ENCODE measurements at places on chromosomes 3 and 15.
A peak's percentile ranks its signal among the peaks of the same experiment; 100 is the strongest.

DNA sequence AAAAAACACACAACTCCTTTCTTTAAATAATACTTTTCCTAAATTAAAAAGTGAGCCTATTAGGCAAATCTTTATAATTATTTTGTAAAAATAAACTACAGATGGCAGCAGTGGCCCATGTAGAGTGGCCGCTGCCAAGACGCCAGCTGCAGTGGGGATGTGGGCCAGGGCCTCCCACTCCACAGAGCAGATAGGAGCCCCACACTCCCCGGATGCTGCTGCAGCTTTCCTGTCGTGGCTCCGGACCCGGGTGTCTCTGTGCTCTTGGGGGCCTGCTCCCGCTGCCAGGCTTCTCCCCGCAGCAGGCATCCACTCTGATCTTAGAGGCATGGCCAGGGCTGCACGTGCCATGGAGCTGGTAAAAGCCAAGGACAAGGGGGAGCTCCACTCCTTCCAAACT lies 67.5 kb downstream of the PROS1 start:
- no peak for DNase-seq

- no peak for DNase-seq
Measured at GRCh38 chr3:135246027-135246426, 451.0 kb downstream of the EPHB1 start.

- peak; percentile 80 for DNase-seq
Measured at GRCh38 chr15:50145451-50145872, 26.4 kb upstream of the ATP8B4 start.

- DNase-seq = no peak
Measured at GRCh38 chr3:64058566-64058965, 35.3 kb upstream of the PSMD6 start.

- peak; percentile 11 for DNase-seq
Measured at GRCh38 chr15:37135225-37135624, 34.9 kb upstream of the MEIS2 start.

GRCh38 chr3:114686621-114687020 lies 392.8 kb downstream of the TIGIT start:
- DNase-seq = peak; percentile 31

GRCh38 chr3:194032828-194033435 lies 103.0 kb upstream of the HES1 start:
- no peak for DNase-seq

GRCh38 chr3:132818251-132818650 lies 96.0 kb upstream of the NPHP3 start:
- DNase-seq = no peak

GRCh38 chr3:61892891-61893290 lies 331.5 kb downstream of the PTPRG start:
- DNase-seq = no peak

DNA sequence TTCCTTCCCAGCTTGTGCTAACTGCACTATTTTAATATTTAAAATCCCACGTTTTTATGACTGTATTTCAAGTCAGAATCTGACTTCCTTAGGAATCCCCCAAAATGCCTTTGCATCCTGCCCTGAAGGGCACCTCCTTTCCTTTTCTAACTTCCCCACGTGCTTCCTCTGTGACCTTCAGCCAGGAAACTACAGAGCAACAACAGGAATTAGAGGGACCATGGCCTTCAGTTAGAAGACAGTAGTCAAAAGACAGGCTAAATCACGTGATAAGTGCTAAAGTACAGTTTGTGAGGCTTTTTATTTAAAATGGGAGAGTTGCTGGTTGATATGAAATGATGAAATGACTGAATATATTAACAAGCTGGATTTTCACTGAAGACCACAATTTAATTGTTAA lies 11.8 kb upstream of the ABHD10 start:
- DNase-seq = no peak

DNA sequence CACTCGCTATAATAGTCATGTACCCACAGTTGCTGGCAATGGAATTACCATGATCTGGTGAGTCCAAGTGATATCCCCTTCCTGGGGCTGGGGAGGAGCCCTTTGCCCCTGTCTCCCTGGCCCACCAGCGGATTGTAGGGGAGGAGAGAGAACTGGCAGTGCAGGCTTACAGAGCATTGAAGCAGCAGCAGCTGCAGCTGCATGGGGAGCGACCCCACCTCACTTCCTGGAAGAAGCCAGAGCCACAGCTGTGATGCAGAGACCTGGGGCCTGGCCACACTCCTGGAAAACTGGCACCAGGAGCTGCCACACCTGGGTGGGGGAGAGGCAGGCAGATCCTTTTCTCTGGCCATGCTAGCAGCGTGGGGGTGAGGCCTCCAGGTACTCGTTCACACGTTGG lies 300.1 kb upstream of the PROK2 start:
- DNase-seq = no peak

- no peak for DNase-seq
Measured at GRCh38 chr15:75178171-75178937, 23.3 kb upstream of the C15orf39 start.

DNA sequence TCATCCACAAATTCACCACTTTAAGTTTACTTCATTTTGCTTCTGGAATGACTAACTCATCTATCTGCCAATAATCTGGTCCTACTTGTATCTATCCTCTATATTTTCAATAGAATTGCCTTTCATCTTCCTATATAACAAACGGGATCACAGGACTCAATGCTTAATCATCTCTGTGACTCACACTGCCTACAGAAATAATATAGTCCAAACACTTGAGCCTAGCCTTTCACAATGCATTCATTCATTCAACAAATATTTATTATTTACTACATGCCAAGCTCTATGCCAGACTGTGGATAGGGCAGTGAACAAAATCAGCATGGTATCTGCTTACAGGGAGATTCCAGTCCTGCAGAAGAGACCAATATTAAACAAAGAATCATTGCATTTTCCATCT lies 16.6 kb upstream of the AGTR1 start:
- peak; percentile 36 for DNase-seq

DNA sequence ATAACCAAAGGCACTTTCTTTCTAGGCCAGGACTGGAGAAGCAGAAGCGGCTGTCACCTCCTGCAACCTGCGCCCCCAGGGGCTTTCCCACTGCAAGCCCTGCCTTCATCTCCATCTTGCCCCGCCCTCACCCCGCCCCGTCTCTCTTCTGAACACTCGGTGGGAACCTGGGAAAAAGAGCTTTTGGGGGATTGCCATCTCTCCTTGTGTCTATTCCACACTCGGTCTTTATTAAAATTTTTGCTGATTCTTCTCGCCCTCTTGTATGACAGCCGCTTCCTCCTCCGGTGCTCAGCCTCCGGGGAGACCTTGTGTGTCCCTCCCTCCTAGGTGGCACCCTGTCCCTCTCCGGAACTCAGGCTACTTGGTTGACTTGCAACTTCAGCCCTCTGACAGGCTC lies 41.9 kb upstream of the SPESP1 start:
- DNase-seq = no peak

DNA sequence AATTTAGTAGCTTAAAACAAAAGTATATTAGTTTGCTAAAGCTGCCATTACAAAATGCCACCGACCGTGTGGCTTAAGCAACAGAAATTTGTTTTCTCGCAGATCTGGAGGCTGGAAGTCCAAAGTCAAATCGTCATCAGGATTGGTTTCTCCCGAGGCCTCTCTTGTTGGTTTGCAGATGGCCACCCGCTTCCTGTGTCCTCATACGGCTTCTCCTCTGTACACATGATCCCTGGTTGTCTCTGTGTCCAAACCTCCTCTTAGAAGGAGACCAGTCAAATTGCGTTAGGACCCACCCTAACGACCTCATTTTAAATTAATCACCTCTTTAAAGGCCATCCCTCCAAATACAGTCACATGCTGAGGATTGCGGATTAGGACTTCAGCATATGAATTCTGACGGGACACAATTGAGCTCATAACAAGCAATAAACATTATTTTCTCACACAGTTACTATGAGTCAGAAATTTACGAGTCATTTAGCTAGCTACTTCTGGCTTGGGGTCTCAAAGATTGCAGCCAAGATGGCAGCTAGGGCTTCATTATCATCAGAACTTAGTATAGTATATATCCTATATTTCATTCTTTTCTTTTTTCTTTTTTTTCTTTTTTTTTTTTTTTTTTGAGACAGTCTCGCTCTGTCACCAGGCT lies 58.4 kb downstream of the RPL39L start:
- DNase-seq = no peak

- no peak for DNase-seq
Measured at GRCh38 chr3:77066829-77067228, 26.9 kb downstream of the ROBO2 start.

- no peak for DNase-seq
Measured at GRCh38 chr3:143634427-143634826, 213.8 kb downstream of the SLC9A9 start.

DNA sequence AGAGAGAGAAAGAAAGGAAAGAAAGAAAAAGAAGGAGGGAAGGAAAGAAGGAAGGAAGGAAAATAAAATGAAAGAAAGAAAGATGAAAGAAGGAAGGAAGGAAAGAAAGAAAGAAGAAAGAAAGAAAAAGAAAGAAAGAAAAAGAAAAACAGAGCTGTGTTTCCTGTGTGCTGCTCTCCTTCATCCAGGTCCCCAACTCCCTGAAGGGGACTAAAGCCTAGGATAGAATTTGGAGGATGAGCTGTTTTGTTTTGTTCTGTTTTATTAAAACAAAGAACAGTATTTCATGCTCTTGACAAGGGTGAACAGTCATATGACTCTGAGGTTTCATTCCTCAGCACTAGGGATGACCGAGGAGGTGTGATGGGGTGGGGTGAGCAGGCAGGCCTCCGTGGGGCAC lies 164.8 kb upstream of the NDN start:
- DNase-seq = no peak

- DNase-seq = peak; percentile 92
Measured at GRCh38 chr15:35557544-35557943, 11.6 kb upstream of the DPH6 start.

DNA sequence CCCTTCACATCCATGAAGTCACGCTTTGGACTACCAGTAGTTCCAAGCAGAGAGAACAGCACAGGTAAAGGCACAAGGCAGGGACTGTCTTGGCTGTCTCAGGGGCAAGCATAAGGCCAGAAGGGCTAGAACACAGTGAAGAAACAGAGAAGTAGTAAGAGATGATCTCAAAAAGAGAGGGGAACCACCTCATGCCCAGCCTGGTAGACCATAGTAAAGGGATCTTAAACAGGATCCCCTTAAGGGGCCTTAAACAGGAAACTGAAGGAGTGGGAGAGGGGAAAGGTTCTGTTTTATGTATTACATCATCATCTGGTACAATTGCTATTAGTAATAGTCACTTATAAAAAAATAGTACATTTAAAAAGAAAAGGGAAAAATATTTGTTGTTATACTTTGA lies 25.8 kb downstream of the P2RY1 start:
- DNase-seq = no peak

GRCh38 chr3:135231737-135232136 lies 436.7 kb downstream of the EPHB1 start:
- no peak for DNase-seq

DNA sequence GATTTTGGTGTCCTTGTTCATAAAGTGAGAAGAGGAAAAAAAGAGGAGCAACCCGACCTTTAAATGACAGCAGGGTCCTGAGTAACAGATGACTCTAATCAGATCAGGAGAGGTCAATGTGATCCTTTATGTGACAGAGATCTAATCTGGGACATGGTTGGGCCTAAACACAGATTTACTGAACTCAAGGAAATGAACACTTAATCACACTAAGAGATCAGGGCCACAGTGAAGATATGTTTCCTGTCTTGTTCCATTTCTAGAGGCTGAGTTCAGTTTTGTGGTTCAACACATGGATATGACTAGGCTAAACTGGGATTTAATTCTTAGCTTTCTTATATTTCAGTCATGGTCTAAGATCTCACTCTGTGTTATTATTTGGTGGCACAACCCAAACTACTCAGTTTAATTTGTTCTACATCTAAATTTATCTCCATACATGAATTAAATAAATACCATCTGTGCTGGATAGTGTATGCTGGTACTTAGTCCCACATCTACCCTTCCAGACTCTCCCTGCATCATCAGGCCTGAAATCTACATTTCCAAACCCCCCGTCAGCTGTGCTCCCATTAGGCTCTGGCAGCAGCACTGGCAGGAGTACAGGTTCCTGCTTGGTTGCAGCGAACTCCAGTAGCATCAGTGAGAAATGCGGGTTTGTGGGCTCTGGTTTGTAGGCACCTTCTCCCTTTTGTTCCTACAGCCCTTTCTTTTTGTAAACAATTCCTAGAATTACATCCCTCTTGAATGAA lies 22.6 kb downstream of the SFMBT1 start:
- peak; percentile 71 for DNase-seq

- DNase-seq = no peak
Measured at GRCh38 chr3:65706301-65706700, 332.4 kb downstream of the MAGI1 start.

DNA sequence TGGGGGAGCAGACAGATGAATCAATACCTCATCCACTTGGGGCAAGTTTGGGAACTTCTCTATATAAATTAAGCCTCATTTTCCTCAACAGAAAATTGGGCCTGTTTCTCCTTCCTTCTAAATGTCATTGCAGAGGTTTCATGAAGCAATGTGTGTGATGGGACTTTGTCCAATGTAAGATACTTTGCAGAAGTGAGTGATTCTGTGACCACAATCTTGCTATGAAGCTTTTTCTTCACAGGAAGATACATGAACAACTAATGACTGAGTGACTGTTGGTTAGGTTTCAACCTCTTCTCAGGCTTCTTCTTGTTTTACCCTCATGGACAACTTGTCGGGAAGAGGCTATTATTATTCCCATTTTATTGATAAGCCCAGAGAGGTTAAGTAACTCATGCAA lies 11.0 kb downstream of the TMEM45A start:
- no peak for DNase-seq

DNA sequence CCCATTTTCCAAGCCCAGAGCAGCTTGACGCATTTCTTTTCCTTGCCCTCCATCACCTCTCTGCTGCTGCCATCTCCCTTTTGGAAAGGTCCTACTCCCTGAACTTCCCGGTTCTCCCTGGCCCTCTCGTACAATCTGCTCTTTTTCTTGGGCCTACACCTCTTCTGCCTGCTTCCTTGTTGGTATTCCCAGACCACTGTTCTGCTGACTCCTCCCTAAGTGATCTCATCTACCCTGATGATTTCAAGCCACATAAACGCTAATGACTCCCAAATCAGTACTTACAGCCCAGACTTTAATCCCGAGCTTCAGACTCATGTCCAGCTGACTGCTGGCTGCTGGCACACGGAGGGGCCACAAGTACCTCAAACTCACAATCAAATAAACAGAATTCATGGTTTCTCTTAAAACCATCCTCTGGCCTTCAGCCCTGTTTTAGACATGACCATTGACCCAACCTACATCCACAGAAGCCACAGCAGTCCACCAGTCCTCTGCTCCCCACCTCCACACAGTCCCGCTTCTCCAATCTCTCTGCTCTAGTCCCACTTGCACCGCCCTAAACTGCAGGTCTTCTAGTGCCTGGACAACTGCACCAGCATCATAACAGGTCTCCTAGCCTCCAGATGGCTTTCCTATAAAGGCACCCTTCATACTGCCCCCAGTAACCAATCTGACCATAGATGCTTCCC lies 57.6 kb downstream of the AAGAB start:
- peak; percentile 85 for DNase-seq

DNA sequence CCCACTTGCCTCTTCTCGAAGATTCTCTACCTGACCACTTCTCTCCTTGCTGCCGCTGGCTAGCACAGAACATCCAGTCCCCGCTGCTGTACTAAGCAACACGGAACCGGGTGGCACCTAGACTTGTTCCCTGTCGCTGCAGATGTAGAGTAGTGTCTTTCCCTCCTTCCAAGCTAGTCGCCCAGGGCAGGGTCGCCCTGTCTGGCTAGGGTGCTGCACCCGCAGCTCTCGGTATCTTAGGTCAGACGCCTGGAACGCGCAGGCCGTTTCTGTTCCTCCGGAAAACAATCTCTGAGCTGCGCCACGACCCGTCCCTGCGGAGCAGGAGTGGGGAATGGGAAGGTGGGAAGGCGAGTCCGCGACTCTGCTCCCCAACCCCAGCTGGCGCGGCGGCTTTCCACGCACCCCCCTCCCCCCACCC lies 758 bp upstream of the SNX33 start:
- no peak for DNase-seq

Data from iris pigment epithelial cell (primary cell).